ENCODE measurements at places on chromosomes 6 and 20.

DNA sequence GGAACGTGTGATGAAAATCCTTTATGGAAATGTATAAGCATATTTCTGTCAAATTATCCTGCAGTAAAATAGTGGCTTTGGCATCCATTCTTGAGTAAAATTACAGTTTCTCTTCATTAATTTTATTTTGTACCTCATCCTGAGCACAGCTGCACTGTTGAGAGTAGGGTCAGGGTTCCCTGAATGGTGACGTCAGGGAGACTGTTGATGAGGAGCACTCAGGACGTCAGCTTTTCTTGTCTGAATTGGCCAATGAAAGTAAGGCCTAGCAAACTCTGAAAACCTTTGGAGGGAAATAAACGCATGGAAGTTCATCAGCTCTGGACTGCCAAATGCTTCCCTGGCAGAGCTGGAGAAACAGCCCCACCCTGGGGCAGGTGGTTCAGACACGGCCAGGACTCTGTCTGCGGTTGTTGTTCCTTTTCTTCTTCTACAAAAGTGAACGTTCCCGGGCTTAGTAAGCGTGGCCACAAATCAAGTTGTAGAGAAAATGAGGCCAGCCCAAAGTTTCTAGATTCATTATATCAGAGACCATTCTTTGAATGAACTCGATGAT lies 179.7 kb upstream of the EXOC2 start:
- no peak for DNase-seq

- no peak for DNase-seq
Observed at GRCh38 chr6:153146413-153146812, 15.3 kb upstream of the RGS17 start.

- no peak for DNase-seq
Observed at GRCh38 chr6:142693441-142693840, 251.5 kb downstream of the HIVEP2 start.

DNA sequence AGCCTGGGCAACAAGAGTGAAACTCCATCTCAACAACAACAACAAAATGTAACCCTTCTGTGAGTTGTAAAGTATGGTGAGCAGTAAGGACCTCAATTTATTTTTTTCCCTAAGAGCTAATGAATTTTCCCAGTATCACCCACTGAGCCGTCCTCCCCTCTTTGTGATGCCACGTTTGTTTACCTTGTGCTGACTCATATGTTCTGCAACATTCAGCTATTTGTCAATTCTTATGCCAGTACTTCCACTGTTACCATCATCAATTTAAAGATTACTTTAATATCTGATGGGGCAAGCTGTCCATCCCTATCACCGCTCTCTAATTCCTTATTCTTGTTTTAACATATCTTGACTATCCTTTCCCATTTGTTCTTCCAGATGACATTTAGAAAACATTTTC lies 37.5 kb downstream of the MAK start:
- DNase-seq: no peak

GRCh38 chr6:7976485-7977056 lies 66.0 kb upstream of the TXNDC5 start:
- DNase-seq: no peak

- no peak for DNase-seq
Observed at GRCh38 chr20:51503376-51503775, 39.1 kb downstream of the NFATC2 start.

DNA sequence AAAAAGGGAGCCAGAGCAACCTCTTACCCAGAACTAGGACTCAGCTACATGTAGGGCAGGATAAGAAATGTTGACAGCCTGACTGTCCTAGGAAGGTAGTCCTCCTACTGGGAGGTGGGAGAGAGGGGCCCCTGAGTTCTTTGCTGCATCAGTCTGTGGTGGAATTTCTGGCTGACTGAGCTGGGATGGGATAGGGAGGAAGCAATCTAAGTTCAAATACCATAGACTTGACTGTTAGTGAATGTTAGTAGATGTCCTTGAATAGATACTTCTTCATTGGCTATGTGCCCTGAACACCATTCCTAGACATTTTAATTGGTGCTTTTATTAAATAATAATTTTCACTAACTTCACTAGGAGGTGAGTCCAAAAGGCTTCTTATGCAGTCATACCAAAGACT lies 1343.6 kb upstream of the CITED2 start:
- DNase-seq: no peak

DNA sequence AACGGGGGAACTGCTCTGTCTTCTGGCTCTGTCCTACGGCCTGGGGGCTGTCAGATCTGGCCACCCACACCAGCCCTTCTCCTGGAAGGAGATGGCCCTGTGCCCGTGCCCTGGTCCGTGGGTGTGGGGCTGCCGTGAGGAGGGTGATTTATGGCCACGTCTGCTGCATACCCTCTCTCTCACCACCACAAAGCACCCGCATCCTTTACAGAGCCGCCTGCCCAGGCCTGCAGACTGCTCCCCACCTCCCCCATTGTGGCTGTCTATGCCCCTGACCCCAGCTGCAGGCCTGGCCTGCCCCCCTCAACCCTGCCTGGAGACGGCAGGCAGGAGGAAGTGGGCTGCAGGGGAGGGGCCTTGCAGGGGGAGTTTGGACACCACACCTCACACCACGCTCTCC lies 72.7 kb upstream of the GATA5 start:
- DNase-seq: no peak

- peak; percentile 10 for DNase-seq
Observed at GRCh38 chr20:44010162-44010704, 95.6 kb downstream of the TOX2 start.

DNA sequence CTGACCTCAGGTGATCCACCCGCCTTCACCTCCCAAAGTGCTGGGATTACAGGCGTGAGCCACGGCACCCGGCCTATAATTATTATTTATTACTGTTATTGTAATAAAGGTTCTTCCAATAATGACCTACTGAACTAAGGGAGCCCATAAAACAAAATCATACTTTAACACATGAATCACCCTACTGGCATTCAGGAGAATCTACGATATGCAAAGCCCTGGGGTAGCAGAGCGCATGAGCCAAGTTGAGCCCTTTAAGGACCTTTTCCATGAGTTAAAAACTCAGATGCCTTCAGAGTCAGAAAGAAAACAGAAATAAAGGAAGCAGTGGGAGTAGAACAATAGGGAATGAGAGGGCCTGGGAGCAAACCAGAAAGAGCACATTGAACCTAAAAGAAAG lies 41.5 kb downstream of the SNRPB start:
- DNase-seq: no peak

- DNase-seq: peak; percentile 92
Observed at GRCh38 chr6:106098383-106099234, 12.5 kb downstream of the PRDM1 start.

GRCh38 chr20:24662752-24663365 lies 193.4 kb downstream of the SYNDIG1 start:
- DNase-seq: no peak

DNA sequence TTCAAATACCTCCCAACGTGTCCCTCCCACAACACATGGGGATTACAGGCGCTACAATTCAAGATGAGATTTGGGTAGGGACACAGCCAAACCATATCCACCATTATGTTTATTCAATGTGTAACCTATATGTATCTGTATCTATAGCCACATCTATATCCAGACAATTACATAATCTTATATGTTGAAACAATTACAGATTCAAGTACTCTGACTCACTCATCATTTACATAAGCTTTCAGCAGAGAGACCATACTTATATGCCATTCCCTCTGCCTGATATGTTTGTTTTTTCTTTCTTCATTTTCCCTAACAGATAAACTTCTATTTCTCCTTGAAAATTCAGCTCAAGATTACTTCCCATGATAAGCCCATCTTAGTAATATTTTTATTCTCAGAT lies 163.6 kb downstream of the LAMA2 start:
- no peak for DNase-seq

DNA sequence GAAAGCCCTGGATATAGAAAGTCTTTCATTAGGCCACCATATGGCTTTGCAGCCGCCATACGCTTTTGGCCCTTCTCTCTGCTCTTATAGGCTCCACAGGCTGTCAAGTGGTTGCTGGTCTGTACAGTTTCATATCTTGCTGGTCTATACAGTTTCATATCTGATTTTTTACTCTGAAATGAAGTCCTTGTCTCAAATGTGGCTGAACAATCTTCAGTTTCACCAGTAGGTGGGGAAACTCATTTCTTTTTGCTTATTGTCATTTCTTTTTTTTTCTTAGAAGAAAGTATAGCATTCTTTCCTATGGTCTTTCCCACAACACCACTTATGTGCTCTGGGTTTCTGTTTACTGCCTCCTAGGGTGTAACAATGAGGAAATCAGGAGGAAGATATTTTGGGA lies 771.4 kb upstream of the MMS22L start:
- DNase-seq: no peak

GRCh38 chr6:16635810-16636602 lies 125.3 kb downstream of the ATXN1 start:
- no peak for DNase-seq

- DNase-seq: no peak
Observed at GRCh38 chr6:83847179-83847578, 6.0 kb upstream of the RIPPLY2 start.

DNA sequence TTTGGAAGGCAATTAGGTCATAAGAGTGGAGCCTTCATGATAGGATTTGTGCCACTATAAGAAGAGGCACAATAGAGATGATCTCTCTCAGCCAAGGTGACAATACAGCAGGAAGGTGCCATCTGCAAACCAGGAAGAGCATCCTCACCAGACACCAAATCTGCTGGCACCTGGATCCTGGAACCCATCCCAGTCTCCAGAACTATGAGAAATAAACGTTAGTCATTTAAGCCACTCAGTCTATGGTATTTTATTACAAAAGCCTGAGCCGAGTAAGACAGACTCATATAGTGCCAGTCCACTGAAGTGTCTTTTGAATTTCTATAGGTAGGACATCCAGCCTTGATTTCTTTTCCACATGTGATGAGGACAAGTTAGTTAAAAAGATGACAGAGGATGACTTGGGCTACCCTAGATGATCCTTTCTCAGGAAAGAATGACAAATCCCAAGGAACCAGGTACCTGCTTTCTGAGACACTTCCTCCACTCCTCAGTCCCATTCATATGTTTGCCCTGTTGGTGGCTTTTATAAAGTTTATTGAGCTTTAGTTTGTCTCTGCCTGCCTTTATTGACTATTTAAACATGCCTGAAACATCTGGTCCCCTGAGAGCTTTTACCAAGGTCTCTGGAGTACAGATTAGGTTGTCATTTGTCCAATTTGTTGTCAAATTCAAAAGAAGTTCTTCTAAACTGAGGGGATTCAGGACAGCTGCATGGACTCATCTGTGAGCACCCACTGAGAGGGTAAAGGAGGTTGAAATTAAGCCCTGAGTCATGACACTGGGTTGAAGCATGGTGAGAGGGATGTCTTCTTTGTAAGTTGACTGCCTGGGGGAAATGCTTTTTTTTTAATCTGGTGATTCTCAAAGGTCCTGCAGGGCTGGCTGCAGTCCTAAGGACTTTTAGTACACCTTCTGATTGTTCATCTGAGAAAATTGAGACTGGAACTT lies 165.0 kb upstream of the PLCB4 start:
- DNase-seq: no peak

DNA sequence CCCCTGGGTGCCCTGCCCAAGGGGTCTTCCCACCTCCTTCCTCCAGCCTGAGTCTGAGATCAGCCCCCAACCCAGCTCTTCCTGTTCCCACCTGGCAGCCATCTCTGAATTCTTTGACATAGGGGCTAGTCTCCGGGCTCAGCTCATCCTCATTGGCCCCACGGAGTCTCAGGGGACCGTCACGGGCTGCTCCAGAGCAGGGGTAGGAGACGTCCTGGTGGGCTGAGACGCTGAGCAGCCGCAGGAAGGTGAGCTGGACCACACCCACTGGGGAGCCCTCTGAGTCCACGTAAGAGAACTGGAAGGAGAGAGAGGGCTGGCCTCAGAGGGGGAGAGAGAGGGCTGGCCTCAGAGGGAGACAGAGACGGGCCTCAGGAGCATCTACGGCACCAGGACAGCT lies 28.1 kb downstream of the COL11A2 start:
- no peak for DNase-seq

DNA sequence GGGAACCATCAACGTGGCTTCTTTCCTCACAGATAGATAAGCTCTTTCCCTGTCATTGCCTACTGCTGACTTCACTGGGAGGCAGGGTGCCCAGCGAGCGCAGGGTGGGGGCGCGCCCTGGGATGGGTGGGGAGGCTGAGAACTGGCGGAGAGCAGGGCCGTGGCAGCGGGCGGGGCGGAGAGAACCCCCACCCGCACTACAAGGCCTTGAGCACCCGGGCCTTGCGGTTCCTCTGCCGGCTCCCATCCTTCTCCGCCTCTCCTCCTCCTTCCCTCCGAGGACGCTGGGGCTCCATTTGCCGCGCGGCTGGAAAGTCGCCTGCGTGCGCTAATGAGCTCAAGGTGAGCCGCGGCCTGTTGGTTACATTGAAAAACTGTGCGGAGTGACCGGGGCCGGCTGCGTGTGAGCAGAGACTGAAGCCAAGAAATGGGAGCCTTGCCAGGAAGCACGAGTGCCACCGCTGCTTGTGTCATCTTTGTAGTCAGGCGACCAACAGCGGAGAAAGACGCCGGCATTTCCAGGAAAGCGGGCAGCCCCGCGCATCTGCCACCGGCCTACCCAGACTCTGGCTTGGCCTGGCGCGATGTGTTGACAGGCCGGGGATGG lies 963.5 kb upstream of the SLC35B3 start:
- DNase-seq: no peak

DNA sequence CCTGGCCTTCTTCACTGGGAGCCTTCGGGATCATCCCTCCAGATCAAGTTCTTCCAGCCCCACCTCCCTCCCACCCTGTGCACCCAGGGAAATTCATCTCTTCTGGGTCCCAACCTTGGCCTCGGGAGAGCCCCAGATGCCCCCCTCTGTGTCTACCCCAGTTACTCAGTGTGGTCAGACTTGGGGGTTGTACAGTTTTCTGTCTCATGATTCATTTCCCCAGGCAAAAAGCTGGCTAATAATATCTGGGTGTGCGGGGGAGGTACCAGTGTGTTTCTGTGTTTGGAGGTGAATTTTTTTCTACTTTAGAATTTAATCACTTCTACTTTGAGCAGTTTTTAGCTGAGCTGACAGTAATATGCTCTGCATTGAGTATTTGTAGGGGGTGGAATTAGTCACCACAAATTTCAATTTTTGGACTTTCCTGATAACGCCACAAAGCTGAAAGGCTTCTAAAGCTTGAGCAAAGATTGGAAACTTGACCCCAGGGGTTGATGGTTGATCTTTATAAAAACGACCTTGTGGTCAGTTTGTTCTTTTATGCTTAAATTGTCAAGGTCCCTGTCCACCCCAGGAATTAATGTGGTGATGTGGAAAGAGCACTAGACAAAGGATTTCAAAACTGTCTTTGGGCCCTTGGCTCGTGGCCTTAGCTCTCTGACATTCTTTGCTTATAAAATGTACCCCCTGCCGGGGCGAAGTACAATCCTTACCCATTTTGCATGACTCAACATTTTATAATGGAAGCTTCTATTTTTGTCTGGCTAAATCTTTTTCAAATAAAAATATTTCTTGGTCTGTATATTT lies 284.7 kb upstream of the TAB2 start:
- DNase-seq: peak; percentile 73

- DNase-seq: no peak
Observed at GRCh38 chr6:44851176-44851575, 463.7 kb downstream of the CDC5L start.

- no peak for DNase-seq
Observed at GRCh38 chr20:3658716-3659491, 4.3 kb downstream of the GFRA4 start.

DNA sequence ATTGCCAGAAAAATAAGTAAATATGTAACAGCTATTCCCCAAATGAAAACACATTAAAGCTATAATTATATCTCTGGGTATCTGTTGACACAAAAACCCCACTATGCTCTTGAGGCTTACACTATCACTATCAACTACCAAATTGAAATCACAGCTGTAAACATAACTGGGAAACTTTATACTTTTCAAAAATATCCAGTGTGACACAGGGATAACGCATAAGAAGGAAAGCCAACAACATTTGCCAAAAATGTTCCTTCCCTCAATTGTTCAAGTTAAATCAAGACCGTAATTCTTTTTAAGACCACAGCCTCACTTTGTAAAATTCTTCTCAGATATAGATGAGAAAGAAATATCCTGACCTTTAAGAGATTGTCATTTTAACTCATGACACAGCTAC lies 3.1 kb downstream of the ZHX3 start:
- DNase-seq: no peak

All from stimulated activated CD4-positive, alpha-beta T cell treated with anti-CD3 and anti-CD28 coated beads, Interleukin-1b, Interleukin-23, amount 100 ng/mL, for 48 hours (primary cell).